Stimulated activated CD8-positive, alpha-beta memory T cell treated with anti-CD3 and anti-CD28 coated beads, Interleukin-15, amount 100 ng/mL, for 24 hours (primary cell): ENCODE measurements at places on chromosomes 13 and 19.
A peak's percentile ranks its signal among the peaks of the same experiment; 100 is the strongest.

DNA sequence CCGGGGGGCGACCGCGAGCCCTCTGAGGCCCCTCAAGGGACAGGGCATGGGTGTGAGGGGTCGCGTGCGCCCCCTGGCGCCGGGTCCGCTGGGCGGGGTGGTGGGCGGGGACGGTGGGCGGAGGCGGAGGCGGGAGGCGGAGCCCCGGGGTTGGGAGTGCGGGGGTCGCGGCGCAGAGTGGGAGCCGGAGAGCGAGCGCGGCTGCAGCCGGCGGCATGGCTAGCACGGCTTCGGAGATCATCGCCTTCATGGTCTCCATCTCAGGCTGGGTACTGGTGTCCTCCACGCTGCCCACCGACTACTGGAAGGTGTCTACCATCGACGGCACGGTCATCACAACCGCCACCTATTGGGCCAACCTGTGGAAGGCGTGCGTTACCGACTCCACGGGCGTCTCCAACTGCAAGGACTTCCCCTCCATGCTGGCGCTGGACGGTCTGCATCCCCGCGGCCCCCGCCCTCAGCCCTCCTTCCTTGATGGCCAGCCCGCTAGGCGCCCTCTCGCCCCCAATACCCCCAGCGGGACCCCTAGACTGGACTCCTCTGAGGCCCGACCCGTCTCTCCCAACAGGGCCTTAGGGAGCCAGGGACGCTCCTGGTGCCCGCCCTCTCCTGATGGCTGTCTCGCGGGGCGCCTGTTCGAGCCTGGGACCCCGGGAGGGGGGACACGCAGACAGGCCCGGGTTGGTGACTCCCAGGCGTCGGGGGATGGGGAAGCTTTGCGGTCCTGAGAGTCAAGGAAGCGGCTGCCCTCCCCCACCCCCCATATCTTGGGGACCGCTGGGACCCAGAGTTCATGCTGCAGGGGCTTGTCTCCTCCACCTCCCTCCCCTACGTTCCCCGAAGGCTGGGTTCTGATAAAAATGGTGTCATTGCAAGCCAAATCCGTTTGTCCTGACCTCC lies at the start of gene CLDN10:
CLDN10 (plus strand) TSS at position 182 of the 903 bp plus-strand sequence; CDS start at position 216, 34 bp downstream.
- DNase-seq: no peak

DNA sequence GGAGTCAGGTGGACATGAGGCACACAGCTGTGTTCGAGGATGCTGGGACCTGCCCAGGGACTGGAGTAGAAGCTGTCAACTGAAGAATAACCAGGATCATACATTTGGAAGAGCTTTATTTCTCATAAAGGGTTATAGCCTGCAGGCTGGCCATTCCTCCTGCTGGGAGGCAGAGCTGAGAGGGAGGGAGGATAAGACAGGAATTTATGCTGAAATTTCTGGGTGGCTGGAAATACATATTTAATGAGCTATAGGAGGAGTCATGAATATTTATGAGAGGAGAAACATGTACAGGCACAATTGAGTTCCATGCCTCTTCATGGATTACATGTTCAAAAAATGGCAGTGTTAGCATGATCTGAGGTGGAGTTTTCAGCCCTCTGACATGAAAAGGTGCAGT lies 151.9 kb downstream of the SHISA2 start:
- no peak for DNase-seq

- DNase-seq: no peak
Measured at GRCh38 chr19:27906081-27906480, 1306.9 kb downstream of the UQCRFS1 start.

GRCh38 chr19:12788042-12788681 lies 3.1 kb upstream of the JUNB start:
- DNase-seq: no peak

GRCh38 chr19:14091081-14091812 lies 696 bp upstream of the SAMD1 start:
- DNase-seq: peak; percentile 26

DNA sequence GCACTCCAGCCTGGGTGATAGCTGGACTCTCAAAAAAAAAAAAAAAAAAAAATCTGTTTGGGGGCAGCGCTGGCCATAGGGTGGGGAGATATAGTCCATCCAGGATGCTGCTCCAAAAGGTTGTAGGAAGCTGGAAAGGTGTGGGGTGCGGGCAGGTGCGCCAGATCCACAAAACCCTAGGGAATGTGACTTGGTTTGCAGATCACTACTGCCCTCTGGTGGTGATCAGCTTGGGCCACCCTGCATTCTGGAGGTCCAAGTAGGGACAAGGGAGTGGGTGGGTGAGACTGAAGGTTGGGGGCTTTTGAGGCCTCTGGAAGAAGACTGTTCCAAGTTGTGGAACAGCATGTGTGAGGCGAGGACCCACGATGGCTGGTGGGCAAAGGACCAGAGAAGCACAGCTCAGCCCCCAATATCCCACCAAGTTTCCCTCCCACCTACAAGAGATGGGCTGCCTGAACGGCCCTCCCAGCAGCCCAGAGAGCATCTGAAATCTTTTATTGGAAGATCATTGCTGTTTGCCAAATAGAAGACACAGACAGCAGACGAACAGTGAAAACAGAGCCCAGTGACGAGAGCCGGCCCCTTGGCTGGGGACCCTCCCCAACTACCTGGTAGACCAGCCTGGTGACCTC lies 10.4 kb upstream of the TYK2 start:
- DNase-seq: peak; percentile 29

DNA sequence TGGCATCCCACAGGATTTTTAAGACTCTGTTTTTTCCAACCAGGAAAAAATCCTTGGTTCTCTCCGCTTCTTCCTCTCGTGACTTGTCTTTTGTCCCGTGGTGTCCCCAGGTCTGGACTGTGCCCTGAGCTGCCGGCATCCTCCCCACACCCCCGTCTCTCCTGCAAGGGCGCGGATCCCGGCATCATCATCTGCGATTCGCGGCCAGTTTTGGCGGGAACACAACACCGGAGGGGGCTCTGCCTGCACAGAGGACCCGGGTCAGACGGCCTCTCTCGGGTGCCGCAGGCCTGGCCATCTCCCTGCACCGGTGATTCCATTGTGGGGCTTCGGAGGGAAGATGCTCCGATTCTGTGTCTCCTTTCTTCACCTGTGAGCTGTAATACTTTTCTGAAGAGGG lies 18.8 kb upstream of the GAS6 start:
- no peak for DNase-seq

GRCh38 chr13:101728615-101729014 lies 276.1 kb downstream of the ITGBL1 start:
- DNase-seq: no peak

DNA sequence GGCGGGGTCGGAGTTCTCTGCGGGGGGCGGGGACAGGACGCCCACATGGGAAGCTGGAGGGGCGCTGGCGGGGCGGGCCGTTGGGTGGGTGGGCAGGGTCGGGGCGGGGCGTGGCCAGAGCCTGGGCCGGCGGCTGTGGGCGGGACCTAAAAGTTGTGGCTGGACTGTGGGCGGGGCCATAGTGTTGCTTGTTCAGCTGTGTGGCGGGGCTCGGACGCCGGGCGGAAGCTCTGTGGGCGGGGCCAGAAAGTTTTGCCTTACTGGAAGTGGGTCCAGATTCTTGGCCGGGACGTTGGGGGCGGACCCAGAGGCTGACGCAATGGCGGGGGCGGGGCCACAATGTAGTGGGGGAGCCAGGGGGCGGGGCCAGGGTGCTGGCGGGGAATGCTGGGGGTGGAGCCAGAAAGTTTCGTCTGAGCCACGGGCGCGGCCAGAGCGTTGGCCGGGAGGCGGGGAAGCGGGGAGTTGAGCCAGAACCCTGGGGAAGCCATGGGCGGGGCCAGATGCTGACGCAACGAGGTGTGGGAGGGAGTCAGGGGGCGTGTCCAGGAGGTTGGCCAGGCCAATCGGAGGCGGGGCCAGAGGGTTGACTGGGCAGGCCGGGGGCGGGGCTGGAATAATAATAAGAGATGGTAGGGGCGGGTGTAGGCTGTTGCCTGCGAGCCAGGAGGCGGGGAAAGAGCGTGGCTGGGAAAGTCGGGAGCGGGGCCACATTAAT lies 527 bp downstream of the CCDC9 start:
- DNase-seq: peak; percentile 99

GRCh38 chr13:114284680-114285079 lies 3.3 kb downstream of the UPF3A start:
- no peak for DNase-seq

DNA sequence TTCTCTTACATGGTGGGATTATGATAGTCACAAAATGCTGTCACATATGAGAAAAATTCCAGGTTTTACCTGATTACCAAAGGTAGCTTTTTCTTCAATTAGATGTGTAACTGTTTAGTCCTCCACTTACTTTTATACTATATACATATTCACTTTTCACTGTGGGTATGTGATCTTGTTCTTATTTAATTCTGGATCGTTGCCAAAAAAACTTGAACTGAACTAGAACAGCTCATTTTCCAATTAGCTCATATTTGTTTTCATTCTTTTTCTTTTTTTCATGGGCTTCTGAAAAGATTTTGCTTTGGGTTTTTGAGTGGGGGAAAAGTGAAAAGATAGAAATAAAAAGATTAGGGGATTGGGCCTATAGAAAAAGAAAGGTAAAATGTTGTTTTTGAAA lies 291.9 kb downstream of the NDFIP2 start:
- no peak for DNase-seq

DNA sequence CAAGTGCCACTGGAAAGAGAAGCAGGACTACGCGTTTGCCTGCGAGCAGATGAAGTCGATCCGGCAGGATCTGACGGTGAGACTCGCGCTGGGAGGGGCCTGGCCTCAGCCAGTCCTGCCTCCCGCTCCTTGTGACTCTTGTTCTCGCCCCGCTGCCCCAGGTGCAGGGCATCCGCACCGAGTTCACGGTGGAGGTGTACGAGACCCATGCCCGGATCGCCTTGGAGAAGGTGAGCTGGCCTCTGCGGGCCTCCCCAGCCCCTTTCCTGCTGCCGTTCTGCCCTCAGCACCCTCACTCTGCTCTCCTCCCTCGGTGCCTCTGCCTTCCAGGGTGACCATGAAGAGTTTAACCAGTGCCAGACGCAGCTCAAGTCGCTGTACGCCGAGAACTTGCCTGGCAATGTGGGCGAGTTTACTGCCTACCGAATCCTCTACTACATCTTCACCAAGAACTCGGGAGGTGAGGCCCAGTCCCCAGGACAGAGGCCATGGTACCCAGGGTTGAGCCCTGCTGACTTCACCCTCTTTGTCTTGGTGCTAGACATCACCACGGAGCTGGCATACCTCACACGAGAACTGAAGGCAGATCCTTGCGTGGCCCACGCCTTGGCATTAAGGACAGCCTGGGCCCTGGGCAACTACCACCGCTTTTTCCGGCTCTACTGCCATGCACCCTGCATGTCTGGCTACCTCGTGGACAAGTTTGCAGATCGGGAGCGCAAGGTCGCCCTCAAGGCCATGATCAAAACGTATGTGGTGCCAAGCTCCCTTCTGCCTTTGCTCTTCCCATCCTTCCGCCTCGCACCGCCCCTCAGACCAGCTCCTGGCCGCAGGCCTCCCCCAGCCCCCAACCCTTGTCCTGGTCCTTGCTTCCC lies 5.6 kb downstream of the LENG9 start:
- no peak for DNase-seq

DNA sequence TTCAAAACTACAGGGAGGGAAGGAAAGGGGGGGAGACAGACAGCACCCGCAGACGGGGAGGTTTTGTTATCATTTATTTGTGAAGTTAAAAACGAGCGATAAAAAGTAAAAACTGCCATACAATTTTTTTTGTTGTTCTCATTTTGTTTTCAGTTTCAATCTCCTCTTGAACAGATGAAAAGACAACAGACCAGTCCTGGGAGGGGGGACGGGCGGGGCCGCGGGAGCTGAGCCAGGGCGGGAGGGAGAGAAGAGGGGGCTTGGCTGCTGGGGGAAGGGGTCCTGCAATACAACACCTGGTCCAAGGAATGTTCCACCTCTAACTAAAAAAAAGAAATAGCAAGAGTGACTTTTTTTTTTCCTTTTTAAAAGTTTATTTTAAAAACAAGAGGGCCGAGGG lies 11.3 kb downstream of the KHSRP start:
- no peak for DNase-seq

DNA sequence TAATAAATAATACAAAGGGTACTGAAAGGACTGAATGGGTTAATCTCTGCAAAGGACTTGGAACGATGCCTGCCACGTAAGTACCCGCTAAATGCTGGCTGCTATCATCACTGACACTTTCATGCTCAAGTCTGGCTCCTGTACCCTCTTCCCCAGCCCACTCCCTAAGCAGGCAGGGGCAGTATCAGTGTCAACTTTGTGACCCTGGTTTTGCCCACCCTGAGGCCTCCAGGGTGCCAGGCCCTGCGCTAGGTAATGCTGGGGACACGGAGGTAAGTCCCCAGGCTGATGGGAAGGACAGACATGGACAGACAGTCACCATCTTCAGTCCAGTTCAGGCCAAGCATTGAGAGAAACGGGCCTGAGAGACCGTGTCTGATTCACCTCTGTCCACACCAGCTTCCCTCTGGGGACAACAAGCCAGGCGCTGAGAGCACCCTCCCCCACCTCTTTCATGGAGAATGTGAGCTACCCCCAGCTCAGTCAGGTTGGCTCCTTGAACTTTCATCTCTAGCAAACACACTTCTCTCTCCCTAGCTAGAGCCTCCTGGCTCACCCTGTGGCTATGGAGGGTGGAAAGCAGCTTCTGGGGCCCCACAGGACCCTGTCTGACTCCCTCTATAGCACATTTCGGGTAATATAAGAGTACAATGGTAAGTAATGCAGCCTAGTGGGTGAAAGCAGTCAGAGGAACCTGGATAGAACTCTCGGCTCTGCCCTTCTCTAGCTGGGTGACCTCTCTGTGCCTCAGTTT lies 800 bp downstream of the ETFB start:
- no peak for DNase-seq

DNA sequence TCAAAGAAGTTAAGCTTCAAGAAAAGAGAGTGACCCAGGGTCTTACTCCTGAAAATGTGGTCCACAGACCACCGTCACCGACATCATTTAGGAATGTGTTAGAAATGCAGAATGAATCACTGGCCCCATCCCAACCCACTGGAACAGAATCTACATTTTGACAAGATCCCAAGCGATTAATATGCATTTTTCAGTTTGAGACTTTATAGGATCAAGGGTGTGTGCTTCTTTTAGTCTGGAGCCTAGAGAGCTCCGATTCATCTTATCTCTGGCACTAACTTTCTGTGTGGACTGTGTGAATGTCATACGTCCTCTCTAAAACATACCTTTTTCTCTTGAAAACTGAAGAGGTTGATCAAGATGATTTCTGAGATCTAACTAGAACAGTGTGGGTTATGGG lies 484.8 kb downstream of the MYO16 start:
- no peak for DNase-seq

GRCh38 chr19:12607631-12608030 lies 3.0 kb downstream of the ZNF490 start:
- no peak for DNase-seq

GRCh38 chr13:44652962-44653660 lies 77.0 kb upstream of the TSC22D1 start:
- DNase-seq: no peak

DNA sequence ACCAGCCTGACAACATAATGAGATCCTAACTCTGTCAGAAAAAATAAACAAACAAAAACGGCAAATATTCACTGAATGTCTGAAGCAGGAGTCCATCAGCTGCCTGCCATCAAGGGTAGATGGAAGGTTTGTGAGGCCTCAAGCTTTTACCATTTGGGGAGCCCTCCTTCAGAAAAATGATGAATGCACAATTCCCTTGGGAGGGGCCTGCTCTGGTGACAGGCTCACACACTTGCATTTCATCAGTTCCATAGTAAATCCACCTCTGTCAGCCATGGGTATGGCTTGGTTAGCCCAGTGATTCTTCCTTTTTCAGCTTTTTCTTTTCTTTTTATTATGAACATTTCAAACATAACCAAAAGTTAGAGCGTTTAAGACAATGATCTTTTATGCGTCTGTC lies 26.3 kb upstream of the KATNAL1 start:
- DNase-seq: no peak
